ENCODE measurements at places on chromosomes 3 and 15.
A peak's percentile ranks its signal among the peaks of the same experiment; 100 is the strongest.

- DNase-seq, result peak; percentile 83
Measured at GRCh38 chr3:51340013-51340829, 44.9 kb upstream of the MANF start.

GRCh38 chr15:59491062-59491461, 53.1 kb downstream of the FAM81A start:
- DNase-seq, result no peak

DNA sequence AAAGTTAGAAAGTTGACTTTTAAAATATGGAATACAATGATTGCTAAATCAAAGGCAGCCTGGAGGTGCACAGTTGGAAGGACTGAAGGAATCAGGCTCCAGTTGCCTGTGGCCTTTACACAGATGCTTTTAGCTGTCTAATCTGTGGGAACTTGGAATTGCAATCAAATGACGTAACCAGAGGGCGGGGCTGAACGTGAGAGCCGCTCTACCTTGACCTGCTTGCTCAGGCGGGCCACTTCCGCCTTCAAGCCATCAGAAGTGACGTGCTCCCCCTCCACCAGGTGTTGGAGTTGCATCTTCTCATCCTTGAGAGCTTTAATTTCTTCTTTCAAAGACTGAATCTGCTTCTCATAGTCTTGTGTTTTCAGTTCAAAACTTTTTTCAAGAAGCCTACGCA, 37.7 kb upstream of the GNB5 start:
- DNase-seq, result peak; percentile 13

GRCh38 chr3:87318617-87319021, 42.2 kb upstream of the POU1F1 start:
- DNase-seq, result no peak

GRCh38 chr3:157652366-157652765, 149.2 kb upstream of the VEPH1 start:
- DNase-seq, result no peak

GRCh38 chr3:45145223-45145622, 955 bp downstream of the CDCP1 start:
- no peak for DNase-seq

GRCh38 chr15:74041311-74041756, 41.0 kb downstream of the GOLGA6A start:
- no peak for DNase-seq

DNA sequence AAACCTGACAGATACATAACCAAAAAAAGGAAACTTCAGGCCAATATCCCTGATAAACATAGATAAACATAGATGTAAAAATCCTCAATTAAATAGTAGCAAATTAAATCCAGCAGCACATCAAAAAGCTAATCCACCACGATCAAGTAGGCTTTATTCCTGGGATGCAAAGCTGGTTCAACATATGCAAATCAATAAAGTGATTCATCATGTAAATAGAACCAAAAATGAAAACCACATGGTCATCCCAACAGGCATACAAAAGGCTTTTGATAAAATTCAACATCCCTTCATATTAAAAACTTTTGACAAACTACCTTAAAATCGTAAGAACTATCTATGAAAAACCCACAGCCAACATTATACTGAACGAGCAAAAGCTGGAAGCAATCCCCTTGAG, 882.2 kb downstream of the NTRK3 start:
- no peak for DNase-seq

- no peak for DNase-seq
Measured at GRCh38 chr3:141183606-141184005, 48.0 kb upstream of the PXYLP1 start.

DNA sequence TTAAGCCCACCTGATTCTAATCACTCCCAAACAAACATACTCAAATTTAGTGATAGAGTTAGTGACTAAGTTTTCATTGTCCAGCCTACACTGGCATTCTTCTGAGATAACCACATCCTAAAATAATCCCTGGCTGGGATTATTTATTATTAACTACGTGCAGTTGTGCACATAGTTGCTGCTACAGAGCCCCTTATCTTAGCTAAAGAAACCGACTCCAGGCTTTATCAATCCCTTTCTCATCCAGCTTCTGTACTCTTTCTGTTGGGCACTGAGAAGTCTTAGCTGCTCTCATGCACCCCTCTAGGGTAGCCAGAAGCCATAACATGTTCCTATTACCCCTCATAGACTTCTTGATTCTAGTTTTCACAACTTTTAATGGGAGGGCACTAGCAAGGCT, 208.7 kb downstream of the MBNL1 start:
- DNase-seq, result no peak

DNA sequence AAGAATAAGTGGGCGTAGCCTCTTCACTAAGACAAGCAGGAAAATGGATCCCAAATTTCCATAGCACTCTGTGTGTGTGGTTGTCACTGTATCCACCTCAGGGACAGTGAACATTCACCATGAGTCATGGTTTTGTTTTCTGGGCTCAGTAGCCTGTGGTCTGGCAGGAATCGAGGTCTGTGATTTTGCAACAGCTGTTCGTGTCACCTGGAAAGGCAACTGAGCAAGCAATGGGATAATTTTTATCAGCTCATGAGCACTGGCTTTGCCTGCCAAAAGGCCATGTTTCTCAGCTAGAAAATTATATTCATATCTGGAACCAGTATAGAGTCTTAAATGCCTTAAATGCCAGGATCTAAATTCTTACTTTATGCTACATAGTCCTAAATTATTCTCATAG, 60.9 kb downstream of the STRIT1 start:
- peak; percentile 54 for DNase-seq

DNA sequence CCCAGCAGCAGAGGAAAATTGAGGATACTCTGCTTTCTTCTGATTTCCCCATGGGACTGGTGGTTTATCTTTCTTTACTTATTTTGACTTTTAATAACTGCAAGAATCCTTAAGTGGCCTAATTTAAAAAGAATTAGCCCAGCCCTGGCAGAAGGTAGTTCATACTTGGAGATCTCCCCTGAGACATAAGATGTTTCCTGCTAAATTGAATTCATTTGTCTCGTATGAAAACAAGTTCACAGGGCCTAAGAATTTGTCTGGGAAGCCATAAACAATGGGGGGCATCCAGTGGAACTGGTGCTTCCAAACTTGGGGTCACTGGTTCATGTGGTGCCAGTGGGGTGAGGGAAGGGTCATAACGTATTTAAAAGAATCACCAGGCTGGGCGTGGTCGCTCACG, 283.1 kb upstream of the RASGRP1 start:
- no peak for DNase-seq

DNA sequence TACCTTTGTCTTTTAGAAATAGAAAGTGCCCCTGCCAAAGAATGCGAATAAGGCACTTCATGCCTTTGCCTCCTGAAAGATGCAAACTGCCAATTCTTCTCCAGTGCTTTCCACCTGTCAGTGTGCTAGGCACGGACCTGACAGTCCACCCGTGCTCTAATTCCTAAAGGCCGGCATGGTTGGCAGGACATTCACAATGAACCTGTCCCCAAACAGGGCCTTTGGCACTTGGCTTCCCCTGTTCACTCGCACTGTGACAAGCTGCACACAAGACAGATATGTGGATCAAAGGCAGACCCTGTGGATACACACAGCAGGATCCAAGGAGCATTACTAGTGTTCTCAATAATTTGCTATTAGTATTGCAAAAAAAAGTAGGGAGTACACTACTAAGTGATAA, 505.7 kb upstream of the AGTR1 start:
- no peak for DNase-seq

- no peak for DNase-seq
Measured at GRCh38 chr15:55721554-55722185, 21.3 kb downstream of the PRTG start.

DNA sequence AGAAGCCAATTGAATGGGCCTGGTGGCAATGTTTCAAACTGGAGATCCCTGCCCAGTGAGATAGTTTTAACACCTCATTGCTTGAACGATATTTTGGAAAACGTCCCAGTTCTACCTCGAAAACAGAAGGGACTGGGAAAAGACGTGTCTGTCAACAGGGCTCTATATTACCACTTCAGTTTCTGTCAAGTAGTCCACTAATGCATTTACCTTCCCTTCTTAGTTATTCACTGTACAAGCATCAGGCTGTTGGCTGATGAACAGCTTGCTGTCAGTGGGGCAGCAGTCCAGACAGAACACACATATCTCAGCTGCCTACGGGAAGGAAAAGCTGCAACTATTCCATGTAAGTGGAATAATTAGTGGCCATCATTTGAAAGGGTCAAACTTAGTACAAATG, 794.7 kb upstream of the GBE1 start:
- DNase-seq, result no peak

DNA sequence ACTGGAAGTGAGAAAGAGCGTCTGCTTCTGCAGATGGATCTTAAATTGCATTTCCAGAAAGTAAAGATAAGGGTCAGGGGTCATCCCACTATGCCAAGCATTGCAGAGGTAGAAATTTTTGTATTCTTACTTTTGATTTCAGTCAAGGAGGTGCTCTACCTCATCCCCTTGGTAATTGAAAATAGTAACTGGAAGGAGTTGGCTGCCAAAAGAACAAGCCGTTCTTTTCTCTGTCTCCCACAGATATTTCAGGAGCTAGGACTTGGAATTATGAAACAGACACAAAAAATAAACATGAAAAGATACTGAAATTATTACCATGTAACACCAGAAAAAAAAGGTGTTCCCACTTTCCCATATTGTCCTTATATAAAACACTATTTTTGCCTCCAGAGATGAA, 309.9 kb upstream of the UMPS start:
- DNase-seq, result no peak

DNA sequence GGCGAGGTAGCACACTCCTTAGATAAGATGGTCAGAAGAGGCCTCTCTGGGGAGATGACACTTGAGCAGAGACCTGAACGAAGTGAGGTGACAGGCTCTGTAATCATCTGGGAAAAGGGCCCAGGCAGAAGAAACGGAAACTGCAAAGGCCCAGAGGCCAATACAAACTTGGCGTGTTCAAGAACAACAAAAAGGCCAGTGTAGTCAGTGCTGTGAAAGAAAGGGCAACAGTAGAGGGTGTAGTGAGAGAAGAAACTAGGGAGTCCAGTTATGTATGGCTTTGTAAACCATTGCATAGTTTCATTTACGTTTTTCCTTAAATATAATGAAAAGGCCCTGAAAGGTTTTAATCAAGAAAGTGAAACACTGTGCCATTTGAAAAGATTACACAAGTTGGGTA, 31.8 kb downstream of the PLD1 start:
- DNase-seq, result no peak

GRCh38 chr15:68730976-68731897, 89.5 kb downstream of the ANP32A start:
- DNase-seq, result no peak
